ENCODE measurements at places on chromosomes 2 and 18.

DNA sequence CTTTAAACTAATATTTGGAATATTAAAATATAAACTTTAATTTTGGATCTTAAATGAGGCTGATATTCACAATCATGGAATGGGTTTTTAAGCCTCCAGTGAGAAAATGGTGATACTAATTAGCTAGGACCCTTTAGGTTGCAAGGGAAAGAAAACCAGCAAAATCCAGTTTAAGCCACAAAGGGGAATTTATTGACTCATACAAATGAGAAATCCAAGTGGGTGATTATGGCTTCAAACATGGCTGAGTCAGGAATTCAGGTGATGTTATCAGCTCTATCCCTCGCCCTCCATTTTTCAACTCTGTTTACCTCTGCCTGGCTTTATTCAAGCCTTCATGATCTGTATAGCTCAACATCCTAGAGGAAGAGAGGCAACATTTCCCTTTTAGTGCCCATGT, 75.3 kb upstream of the DLX2 start:
- DNase-seq: no peak

- DNase-seq: no peak
Observed at GRCh38 chr18:57910817-57911216, 107.7 kb upstream of the ATP8B1 start.

GRCh38 chr2:31203916-31204315, 13.4 kb downstream of the CAPN14 start:
- no peak for DNase-seq

- DNase-seq: no peak
Observed at GRCh38 chr2:21118302-21118920, 5.4 kb upstream of the TDRD15 start.

GRCh38 chr2:68248806-68249205, 3.5 kb downstream of the PPP3R1 start:
- no peak for DNase-seq

All from T47D (cell line).